A549 treated with dexamethasone at 1 μM for 4 hours (cell line): ENCODE measurements at places on chromosomes 13 and 19. TPM values are rescaled to one million over a fixed set of nuclear protein-coding genes. Genes with fewer than 3 reads are reported as not detected.

The ZNF813 gene
- 0.15 to 0.45 TPM (median 0.22 TPM) in 5 replicates for total RNA-seq

The ZNF302 gene
- total RNA-seq: 14.6 to 17.7 TPM (median 15.6 TPM) in 5 replicates

The IL4I1 gene
- 0.40 to 0.94 TPM (median 0.62 TPM) in 5 replicates for total RNA-seq

The ZNF599 gene
- total RNA-seq: 2.0 to 2.6 TPM (median 2.2 TPM) in 5 replicates

The TGFBR3L gene
- total RNA-seq: 0.36 to 2.0 TPM (median 1.7 TPM) in 5 replicates

The ZNF835 gene
- not detected in 5 replicates for total RNA-seq

The LYPD5 gene
- 0.09 to 0.32 TPM (median 0.16 TPM) in 5 replicates for total RNA-seq

The SOX1 gene
- total RNA-seq: not detected in 5 replicates

The FAM216B gene
- total RNA-seq: not detected in 5 replicates

The PRR20D gene
- total RNA-seq: not detected in 5 replicates
